ENCODE measurements at places on chromosomes 11 and 22. TPM values are rescaled to one million over a fixed set of nuclear protein-coding genes. Genes with fewer than 3 reads are reported as not detected.

DNA sequence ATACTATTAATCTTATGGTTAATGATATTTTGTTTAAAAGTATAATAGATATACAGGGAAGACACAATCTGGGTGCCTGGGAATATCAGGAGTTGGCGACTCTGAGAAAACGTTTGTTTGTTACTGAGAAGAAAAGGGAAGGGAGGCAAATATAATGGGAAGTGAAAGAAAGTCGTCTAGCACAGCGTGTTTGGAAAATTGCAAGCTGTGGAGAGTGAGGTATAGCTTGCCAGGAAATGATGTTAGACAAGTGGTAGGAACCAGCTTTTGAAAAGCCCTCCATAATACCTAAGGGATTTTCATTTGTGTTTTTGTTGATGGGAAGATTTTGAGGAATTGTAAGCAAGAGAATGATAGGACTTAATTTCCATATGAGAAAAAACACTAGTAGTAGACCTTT, 322.2 kb downstream of the LUZP2 start:
- no peak for DNase-seq
- no peak overlapping the region for H3K27ac ChIP-seq
- H3K27me3 ChIP-seq = no peaks in the 10 kb centered on the region
- H3K4me3 ChIP-seq = no peak overlapping the region
- no peaks in the 10 kb centered on the region for H3K36me3 ChIP-seq

DNA sequence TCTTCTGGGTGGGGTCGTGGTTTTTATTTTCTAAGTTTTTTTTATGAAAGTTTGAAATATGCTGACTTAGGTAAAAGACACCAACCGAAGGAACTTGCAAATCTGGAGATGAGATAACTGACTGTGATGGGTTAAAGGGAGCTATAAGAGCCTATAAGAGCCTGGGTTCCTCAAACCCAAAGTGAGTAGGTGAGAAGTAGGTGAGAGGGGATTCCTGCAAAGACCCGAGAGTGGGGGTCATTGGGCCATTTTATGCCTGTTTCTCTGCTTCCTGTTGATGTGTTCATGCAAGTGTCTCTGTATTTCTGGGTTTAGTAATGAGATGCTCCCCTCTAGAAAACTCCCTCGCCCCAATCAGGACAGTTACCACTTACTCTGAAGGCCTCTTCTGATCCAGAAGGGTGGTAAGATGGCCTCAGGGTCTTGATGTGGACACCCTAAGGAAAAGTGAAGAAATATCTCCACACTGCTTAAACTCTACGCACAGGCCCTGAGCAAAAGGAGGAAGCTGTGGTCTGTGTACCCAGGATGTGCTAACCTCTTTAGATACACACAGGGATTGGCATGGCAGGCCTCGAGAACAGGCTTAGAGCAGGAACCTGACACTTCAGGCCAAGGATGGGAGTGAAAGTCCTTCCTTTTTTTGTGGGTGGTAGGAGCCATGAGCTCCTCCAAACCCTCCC, 1.8 kb downstream of the FLI1 start:
- DNase-seq = peak; percentile 97
- H3K4me1 ChIP-seq = peaks cover 64% of the 10 kb centered on the region
- peak overlapping the region; percentile 95 for H3K4me3 ChIP-seq

DNA sequence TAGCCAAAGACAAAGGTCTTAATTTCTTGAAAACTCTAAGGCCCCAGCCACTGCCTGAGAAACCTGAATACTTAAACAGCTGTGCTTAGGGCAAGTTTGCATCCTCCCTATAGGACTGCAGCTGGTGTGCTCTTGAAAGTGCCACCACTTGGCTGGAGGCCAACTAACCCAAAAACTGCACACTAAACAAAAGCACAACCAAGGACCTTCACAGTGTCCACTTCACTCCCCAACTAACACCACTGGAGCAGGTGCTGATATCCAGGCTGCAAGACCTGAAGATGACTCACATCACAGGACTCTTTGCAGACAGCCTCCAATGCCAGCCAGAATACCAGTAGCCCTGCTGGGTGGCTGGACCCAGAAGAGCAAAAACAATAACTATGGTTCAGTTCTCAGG, 357.7 kb upstream of the ARHGAP42 start:
- no peaks in the 10 kb centered on the region for H3K4me1 ChIP-seq
- H3K4me3 ChIP-seq = no peak overlapping the region
- H3K36me3 ChIP-seq = no peaks in the 10 kb centered on the region

DNA sequence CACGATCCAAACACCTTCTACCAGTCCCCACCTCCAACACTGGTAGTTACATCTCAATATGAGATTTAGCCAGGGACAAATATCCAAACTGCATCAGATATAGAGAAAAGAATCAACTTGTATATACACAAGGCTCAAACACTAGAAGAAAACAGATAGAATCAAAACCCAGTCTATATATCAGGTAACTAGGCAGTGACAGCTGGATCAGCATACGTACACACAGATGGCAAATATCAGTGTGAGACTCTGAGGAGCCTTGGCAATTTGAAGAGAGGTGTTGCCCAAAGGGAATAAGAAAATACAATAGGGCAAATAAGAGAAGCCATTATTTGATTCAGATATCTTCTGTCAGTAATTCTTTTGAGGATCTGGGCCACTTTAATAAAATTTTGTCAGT, 951.3 kb upstream of the CHORDC1 start:
- H3K27ac ChIP-seq = no peak overlapping the region
- no peaks in the 10 kb centered on the region for H3K27me3 ChIP-seq
- no peak overlapping the region for H3K4me3 ChIP-seq
- no peak for DNase-seq

DNA sequence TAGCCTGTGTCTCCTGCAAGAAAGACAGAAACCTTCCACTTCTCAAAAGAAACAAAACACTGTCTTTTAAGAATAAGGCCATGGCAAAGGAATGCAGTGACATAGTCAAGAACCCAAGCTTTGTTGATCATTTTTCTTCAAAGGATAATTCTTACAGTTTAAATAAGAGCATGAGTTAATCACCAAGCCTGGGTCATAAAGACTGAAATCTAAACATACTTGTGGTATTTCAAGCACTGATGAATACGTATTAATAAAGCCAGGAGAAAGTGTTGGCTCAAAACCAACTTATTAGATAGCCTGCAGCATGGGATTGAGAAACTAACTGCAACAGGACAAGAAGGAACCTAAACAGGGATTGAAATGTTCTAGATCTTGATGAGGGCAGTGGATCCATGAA, 143.3 kb upstream of the MTNR1B start:
- H3K36me3 ChIP-seq = no peaks in the 10 kb centered on the region
- H3K4me3 ChIP-seq = no peak overlapping the region
- no peak overlapping the region for H3K27ac ChIP-seq

DNA sequence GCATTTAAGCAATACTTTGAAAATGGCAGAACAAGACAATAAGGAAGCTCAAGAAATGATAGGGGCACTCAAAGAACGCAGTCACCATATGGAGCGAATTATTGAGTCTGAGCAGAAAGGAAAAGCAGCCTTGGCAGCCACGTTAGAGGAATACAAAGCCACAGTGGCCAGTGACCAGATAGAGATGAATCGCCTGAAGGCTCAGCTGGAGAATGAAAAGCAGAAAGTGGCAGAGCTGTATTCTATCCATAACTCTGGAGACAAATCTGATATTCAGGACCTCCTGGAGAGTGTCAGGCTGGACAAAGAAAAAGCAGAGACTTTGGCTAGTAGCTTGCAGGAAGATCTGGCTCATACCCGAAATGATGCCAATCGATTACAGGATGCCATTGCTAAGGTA, 51.9 kb downstream of the SPECC1L start:
- DNase-seq = no peak
- no peaks in the 10 kb centered on the region for H3K27me3 ChIP-seq
- H3K4me1 ChIP-seq = peaks cover 4% of the 10 kb centered on the region
- H3K27ac ChIP-seq = no peak overlapping the region
- no peak overlapping the region for H3K4me3 ChIP-seq
- peaks cover 82% of the 10 kb centered on the region for H3K36me3 ChIP-seq

DNA sequence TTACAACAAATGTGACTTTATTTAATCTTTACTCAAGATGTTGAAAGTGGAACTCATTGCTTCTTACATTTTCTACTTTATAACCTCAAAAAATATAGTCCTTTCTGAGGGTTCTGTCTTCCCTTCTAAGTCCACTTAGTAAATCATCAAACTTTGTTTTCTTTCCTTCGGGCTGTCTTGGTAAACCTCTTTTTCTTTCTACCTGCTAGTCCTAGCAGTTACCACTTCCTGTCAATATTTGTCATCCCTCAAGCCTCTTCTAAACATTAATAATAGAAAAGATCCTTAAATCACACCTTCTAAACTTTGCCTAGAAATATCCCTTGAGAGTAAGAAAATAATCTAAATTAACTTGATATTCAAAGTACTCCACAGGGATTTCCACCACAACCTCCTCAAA, 580.4 kb downstream of the CNTN5 start:
- no peaks in the 10 kb centered on the region for H3K36me3 ChIP-seq
- DNase-seq = no peak
- no peaks in the 10 kb centered on the region for H3K27me3 ChIP-seq
- no peak overlapping the region for H3K4me3 ChIP-seq
- H3K4me1 ChIP-seq = no peaks in the 10 kb centered on the region

- no peaks in the 10 kb centered on the region for H3K36me3 ChIP-seq
- H3K27me3 ChIP-seq = no peaks in the 10 kb centered on the region
- no peak overlapping the region for H3K4me3 ChIP-seq
- H3K27ac ChIP-seq = no peak overlapping the region
- no peak for DNase-seq
Measured at GRCh38 chr11:113615773-113616172, 90.3 kb downstream of the TMPRSS5 start.

- H3K27ac ChIP-seq = no peak overlapping the region
- H3K4me1 ChIP-seq = peaks cover 19% of the 10 kb centered on the region
- H3K4me3 ChIP-seq = no peak overlapping the region
- H3K36me3 ChIP-seq = peaks cover 30% of the 10 kb centered on the region
- no peak for DNase-seq
Measured at GRCh38 chr11:66539870-66540213, 6.0 kb downstream of the ZDHHC24 start.

DNA sequence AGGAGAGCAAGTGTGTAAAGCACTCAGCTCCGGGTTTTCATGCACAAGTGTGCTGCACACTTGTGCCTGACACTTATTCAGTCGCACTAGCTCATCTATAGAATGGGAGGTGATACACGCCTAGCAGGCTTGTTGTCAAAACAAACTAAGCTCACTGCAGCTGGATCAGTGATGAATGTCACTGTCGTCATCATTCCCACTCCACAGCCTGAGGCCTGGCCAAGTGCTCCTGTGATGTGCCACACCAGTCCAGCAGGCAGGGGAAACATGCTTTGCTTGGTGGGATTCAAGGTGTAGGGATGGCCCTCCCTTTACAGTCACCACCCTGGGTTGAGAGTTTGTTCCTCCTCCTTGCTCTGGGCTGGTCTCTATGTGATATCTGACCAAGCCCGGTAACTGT, 6.8 kb downstream of the MPST start:
- DNase-seq = no peak
- H3K4me3 ChIP-seq = no peak overlapping the region
- peaks cover 4% of the 10 kb centered on the region for H3K4me1 ChIP-seq
- H3K27ac ChIP-seq = no peak overlapping the region
- H3K36me3 ChIP-seq = peaks cover 31% of the 10 kb centered on the region

DNA sequence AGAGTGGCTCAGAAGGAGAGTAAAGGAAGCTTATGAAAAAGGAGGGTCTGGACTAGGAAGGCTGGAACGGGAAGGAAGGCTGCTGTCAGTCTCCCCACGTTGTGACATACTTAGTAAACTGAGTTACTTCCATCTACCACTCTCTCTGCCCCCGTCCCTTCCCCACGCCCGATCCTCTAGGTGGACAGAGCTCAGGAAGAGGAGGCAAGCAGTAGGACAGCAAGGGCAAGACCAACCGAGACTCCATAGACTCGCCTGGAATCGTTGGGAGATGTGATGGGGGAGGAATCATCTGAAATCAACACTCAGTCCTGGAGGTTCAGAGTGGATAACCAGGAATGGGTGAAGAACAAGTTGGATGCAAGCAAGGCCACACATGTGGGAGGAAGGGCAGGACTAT, 240.7 kb downstream of the BUD13 start:
- H3K27me3 ChIP-seq = no peaks in the 10 kb centered on the region
- no peaks in the 10 kb centered on the region for H3K36me3 ChIP-seq
- no peak overlapping the region for H3K4me3 ChIP-seq
- H3K4me1 ChIP-seq = no peaks in the 10 kb centered on the region

- no peak overlapping the region for H3K27ac ChIP-seq
- peaks cover 26% of the 10 kb centered on the region for H3K4me1 ChIP-seq
- no peaks in the 10 kb centered on the region for H3K36me3 ChIP-seq
- H3K4me3 ChIP-seq = peak overlapping the region; percentile 55
Measured at GRCh38 chr11:16603890-16604793, 134.3 kb upstream of the C11orf58 start.

DNA sequence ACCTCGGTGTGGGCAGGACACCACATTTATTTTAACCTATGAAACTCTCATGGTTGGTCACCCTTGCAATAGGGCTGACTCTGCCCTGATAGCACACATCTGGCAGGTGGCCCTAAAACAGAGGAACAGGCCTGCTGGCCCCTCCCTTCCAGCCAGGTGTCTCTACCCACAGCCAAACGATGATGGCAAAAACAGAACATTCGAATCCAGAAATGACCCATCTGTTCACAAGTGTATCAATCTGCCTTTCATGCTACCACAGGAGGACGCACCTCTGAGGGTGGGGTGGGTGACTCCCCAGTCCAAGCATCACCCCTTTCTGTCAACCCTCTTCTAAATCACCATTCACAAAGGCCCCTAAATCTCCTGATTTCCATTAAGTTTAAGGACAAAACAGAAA, 118.1 kb downstream of the ETS1 start:
- H3K27ac ChIP-seq = no peak overlapping the region
- H3K27me3 ChIP-seq = no peaks in the 10 kb centered on the region
- no peak overlapping the region for H3K4me3 ChIP-seq
- peaks cover 18% of the 10 kb centered on the region for H3K36me3 ChIP-seq
- no peaks in the 10 kb centered on the region for H3K4me1 ChIP-seq

- H3K36me3 ChIP-seq = peaks cover 5% of the 10 kb centered on the region
- no peaks in the 10 kb centered on the region for H3K27me3 ChIP-seq
- DNase-seq = no peak
- H3K4me1 ChIP-seq = peaks cover 78% of the 10 kb centered on the region
- H3K27ac ChIP-seq = peak overlapping the region; percentile 98
Measured at GRCh38 chr22:26481694-26482093, 1.9 kb downstream of the HPS4 start.

Gene SYNGR1
- 18.0 TPM for polyA plus RNA-seq

Gene GPR83
- polyA plus RNA-seq = not detected

Gene SLC43A3
- polyA plus RNA-seq = 82.4 TPM

Gene C11orf86
- not detected for polyA plus RNA-seq

Gene UBE2L6
- 284 TPM for polyA plus RNA-seq

Gene NCAM1
- polyA plus RNA-seq = 0.36 TPM

Gene OR8G5
- not detected for polyA plus RNA-seq

Gene B3GAT1
- polyA plus RNA-seq = not detected

Gene GRM5
- not detected for polyA plus RNA-seq

Gene TEX12
- 0.43 TPM for polyA plus RNA-seq

Gene MS4A15
- not detected for polyA plus RNA-seq

Gene SLC22A25
- polyA plus RNA-seq = not detected

Gene SMTNL1
- polyA plus RNA-seq = not detected

Gene KIF18A
- 0.73 TPM for polyA plus RNA-seq
